ENCODE measurements at places on chromosomes 3 and 15. TPM values are rescaled to one million over a fixed set of nuclear protein-coding genes. Genes with fewer than 3 reads are reported as not detected.
A peak's percentile ranks its signal among the peaks of the same experiment; 100 is the strongest.

- peak; percentile 4 for DNase-seq
These were observed 653 bp upstream of the MFSD1 start for GRCh38 chr3:158801201-158801600.

GRCh38 chr15:52730173-52730572, 51.0 kb upstream of the ATOSA start:
- peak; percentile 52 for DNase-seq

DNA sequence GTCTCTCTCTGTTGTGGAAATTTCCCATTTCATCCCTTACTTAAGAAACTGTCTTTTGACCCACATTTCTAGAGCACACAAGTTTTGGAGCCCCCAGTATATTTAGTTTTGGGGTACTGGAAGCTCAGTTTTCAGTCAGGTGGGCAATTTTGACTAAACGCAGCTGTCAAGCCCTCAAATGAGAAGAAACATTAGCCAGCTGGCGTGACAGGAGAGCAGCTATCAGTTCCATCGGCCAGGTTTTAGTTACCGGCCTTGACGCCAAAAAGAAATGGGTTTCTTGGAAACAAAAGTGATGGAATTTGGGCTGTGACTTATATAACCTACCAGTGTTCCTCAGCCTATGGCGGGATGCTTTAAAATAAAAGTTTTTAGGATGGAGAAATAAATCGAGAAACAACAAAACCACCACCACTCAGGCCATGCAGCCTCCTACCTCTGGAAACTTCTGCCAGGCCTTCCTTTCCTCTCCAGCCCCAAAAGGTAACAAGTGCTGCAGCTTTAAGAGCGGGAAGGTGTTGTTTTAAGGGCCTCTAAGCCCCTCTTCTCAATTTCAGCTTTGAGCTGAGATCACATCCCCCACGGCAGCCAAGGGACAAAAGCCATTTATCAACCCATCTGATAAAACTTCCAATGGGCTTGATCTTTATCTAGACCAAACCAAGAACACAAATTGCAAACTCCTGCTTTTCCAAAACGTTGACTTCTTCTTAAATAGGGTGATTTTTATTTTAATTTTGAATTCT, 18.3 kb downstream of the RGMA start:
- no peak for DNase-seq

DNA sequence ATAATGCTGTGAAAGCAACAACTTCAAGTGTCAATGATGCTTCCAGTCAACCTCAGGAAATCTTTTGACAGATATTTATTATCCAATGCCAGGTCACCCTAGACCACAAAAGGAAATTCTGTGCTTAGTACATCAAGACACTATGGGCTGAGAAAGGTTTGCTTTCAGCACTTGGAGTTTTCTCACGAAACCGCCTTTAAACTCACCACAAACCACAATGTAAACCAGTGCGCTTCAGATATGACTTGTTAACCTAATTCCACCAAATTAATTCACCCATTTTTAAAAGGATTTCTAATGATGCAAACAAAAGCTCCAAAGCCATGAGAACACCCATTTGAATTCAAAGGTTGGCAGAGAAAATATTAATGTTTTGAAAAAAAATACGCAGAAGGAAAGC, 292.9 kb upstream of the NR2F2 start:
- DNase-seq, result no peak

DNA sequence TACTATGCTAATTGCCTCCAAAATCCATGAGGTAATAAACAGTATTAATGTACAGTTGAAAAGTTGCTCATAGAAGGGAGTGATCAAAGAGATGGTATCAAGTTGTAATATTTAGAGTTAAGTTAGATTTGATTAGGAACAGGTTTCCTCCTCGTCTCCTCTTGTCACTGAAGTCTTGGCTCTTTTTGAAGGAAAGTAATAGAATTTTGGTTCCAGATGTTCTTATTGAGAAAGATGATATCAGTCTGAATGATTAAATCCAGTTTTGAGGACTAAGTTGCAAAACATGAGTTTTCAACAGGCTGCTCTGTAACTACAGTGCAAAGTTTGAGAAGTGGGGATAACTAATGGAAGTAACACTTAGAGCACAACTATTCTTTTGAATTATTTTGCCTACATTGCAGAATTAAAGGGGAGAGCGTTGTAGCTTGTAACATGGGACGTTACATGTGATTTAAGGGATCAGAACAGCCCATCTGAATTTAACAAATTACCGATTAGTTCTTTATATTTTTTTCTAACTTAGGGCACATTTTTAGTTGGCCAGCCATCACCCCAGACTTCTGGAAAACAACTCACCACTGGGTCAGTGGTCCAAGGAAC, 48.3 kb downstream of the MAP6D1 start:
- DNase-seq, result no peak

- no peak for DNase-seq
These were observed 89.1 kb downstream of the LRRC28 start for GRCh38 chr15:99340347-99340746.

DNA sequence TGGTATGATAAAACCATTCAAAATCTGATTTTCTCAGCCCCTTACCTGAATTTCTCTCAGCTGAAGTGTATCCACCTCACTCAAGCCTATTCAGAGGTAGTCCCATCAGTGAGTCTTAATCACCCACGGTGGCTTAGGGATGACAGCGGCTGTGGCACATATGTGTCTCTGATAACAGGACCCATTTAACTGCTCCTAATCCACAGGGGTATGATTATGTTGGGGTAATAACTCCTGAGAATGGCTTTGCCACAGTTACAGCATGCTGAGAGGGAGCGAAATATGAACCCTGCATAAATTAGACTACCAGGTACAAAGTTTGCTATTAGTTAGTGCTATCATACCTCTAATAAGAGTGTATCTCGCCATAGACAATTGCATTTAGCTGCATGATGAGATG, 10.6 kb downstream of the CLRN1 start:
- no peak for DNase-seq

- DNase-seq, result no peak
These were observed 282.0 kb upstream of the VEPH1 start for GRCh38 chr3:157785102-157785826.

DNA sequence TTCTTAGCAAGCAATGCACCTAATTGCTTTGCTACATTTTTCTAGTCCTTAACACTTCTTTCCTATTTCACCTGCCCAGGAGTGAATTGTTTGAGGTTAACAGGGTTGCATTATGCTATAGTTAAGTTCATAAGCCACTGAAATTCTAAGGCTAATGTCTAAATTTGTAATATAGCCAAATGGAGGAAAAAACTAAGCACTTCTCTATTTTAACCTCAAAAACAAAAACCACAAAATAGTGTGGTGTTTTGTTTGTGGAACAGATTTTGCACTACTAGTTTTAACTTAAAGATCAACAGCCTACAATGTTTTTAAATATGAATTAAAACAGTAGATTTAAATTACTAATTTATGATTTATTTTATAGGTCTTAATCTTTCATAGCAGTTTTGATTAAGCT, 5.5 kb downstream of the ATOSA start:
- DNase-seq, result no peak

GRCh38 chr3:156509189-156510174, 45.4 kb downstream of the SSR3 start:
- DNase-seq, result no peak

DNA sequence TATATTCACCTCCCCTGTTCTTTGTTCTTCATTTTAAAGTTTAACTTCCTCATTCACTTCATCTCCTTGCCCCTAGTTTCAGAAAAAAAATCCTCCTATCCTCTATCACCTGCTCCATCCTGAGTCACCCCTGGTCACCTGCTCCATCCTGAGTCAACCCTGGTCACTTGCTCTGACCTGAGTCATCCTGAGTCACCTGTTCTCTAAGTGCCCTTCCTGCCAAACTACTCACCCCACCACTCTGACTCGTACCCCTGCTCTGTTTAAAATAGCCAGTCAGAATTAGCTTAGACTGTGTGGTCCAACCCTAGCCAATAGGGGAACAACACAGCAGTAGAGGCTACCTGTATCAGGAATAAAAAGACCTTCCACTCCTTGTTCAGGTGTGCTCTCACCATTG, 716.9 kb downstream of the ZBBX start:
- DNase-seq, result no peak

DNA sequence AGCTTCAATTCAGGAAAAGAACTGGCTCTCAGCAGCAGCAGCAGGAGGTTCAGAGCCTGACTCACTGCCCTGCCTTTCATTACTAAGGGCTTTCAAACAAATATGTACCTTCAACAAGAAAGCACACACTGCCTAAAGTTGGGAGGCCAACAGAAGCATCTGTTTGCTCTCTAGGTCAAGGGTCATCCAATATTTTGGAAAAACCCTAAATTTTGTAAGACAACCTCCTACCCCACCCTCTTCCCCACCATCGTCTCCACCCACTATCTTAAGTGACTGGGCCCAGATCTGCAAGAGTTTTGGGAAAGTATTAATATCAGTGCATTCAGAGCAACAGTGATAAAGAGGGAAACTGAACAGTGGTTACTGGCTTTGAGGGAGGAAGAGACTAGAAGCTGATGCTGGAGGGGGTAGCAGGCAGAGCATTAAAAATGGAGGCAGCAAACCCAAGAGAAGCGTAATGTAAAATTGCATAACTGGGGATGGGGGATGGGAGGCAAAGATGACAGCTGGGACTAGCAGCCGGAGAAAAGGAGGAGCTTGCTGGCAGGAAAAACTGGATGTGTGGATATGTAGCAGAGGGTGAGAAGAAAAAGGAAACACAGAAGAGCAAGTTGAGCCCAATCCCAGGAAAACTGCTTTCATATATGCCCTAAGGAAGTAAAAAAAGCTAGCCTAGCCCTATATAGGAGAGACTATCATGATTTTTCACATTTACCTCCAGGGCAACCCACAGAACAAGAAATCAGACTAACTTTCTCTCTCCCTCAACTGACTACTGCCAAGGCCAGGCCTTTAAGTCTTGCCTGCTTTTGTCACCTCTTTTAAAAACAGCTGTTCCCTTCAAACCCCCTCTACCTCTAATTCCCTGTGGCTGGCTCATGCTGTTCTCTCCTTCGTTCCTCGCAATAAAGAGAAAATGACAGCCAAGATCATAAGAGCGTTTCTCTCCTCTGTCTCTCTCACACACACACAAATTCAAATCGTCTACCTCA, 31.4 kb downstream of the NPTN start:
- no peak for DNase-seq

DNA sequence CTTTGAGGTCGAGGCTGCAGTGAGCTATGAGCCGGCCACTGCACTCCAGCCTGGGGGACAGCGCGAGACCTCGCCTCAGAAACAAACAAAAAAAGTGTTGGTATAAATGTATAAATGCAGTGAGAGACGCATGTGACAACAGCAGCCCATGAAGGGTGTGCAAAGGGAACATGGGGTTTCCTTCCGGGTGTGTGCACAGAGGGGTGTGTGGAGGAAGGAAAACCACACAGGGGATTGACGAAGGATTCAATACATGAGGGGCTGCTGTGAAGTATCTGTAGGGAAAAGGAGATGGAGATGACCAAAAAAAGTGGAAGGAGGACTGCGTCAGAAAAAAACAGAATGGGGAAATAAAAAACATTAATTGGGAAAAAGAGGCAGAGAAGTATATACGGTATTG, 1.1 kb downstream of the MTFMT start:
- peak; percentile 10 for DNase-seq

DNA sequence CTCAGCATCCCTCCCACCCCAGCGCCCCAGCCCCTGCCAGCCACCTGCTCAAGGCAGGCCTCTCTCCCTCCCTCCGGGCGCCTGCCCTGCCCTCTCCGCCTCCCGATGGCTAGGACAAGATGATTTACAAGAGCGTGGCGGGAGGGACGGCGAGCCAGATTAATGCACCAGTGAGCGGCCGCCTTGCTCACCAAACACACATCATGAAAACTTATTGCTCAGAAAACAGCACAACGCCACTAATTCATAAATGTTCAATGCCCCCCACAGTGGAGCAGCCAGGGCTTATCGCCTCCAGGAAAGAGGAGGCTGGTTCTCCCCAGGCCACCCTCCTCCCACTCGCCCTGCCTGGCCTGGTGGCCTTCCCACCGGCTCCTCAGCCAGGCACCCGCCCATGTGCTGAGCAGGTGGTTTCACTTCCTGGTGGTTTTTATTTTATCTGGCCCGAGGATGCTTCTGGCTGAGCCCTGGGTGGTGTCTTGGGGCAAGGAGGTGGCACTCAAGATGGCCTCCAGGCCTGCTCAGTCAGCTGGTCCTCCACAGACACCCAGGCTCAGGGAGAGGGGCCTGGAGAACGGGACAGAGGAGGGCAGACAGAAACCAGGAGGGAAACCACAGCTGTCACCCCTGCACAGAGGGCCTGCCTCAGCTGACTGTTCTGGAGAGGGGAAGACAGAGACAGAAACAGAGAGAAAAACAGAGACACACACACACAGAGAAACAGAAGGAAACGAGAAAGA, 284.9 kb downstream of the UACA start:
- DNase-seq, result peak; percentile 42

DNA sequence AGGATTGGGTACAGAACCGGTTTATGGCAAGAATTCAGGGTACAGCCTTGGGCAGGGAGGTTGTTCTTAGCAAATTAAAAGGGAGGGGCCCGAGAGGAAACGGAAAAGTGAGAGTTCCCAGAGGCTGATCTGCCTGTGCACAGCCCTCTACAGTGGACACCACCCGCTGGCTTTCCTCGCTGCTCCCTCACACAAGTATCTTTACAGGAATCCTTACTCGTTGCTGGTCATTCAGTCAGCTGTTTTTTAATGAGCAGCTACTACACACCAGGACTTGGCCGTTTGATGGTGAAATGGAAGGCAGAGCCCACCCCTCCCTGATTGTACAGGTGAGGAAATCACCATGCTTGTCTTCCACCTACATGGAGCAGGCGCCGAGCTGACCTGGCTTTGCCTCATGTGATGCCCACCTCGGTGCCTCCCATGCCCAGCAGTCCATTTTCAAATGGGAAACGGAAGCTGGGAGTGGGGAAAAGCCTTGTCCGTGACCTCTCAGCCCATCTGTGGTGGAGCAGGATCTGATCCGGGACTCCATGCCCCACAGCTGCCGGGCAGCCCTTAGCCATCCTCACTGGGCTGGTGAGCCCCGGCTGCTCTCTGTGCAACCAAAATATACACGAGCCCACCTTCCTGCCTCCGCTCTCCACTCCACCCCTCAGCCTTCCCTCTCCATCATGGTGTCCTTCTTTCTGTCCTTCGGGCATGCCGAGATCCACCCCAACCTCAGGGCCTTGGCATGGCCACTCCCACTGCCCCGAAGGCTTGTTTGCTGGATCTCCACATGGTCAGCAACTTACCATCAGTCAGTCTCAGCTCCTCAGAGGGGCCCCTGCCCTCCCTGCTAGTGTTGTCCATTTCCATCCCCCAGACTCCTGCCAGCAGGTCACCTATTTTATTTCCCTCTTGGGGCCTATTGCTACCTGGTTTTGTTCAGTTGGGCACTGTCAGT, 33.3 kb upstream of the FGD5 start:
- DNase-seq, result no peak

DNA sequence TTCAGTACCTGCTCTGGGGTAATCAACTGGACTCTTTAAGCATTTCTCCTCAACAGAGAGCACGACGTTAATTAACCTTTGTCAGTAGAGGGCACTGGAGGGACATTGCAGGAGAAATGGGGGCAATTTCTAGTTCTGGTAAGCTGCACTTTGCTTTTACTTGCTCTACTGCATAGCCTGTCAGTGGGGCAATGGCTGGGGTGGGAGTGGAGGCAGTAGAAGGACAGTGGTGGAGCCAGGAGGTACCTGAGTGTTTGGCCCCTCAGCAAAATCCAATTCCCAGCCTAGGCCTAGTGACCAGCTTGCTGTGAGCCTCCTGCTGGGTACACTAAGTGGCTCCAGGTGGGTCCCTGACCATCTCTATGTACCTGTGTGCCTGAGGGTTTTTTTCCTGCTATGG, 18.3 kb upstream of the MED12L start:
- DNase-seq, result peak; percentile 13

EID1 gene
- 78.3 TPM for total RNA-seq

GOLGA8S gene
- 0.16 TPM for total RNA-seq

FSD2 gene
- not detected for total RNA-seq

CYP8B1 gene
- not detected for total RNA-seq

MUC13 gene
- not detected for total RNA-seq

PXYLP1 gene
- total RNA-seq, result 17.2 TPM

C3orf62 gene
- total RNA-seq, result 3.4 TPM

SLC2A2 gene
- total RNA-seq, result not detected

Measured in activated CD8-positive, alpha-beta T cell treated with anti-CD3 and anti-CD28 coated beads for 36 hours (primary cell).